Thyroid gland (tissue), 4 donors: ENCODE measurements at places on chromosomes 11 and 22. TPM values are rescaled to one million over a fixed set of nuclear protein-coding genes. Genes with fewer than 3 reads are reported as not detected.

H19 gene
- total RNA-seq = 21.5 TPM

TMEM86A gene
- total RNA-seq = 6.6 TPM

SYT12 gene
- total RNA-seq = 0.22 TPM

RPL27A gene
- total RNA-seq = 2,170 TPM

UBQLN3 gene
- 1.6 TPM for total RNA-seq
